PC-3 (cell line): ENCODE measurements at places on chromosomes 7 and 10. TPM values are rescaled to one million over a fixed set of nuclear protein-coding genes. Genes with fewer than 3 reads are reported as not detected.

- H3K27ac ChIP-seq = no peak overlapping the region
- H3K27me3 ChIP-seq = no peaks in the 10 kb centered on the region
- no peaks in the 10 kb centered on the region for H3K36me3 ChIP-seq
- H3K4me3 ChIP-seq = no peak overlapping the region
These were observed 524.8 kb upstream of the SORCS1 start for GRCh38 chr10:107689323-107689722.

DNA sequence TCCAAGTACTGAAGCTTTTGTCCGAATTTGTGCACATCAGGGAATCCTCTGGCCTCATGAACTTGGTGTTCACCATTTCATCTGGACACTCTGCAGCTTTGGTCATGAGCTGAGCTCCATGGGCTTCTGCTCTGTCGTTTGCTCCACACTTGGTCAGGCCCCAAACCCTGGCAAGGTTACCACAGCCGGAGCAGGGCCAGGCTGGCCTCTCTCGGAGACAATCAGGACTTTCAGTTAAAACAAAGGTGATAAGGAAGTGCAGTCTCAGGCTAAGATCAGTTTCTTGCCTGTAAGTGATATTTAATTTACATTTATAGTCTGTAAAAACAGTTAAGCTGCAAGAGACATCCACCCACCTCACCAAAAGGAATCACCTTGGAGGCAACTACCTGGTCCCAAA lies 558.9 kb downstream of the PARD3 start:
- H3K27ac ChIP-seq = no peak overlapping the region
- no peaks in the 10 kb centered on the region for H3K36me3 ChIP-seq
- no peaks in the 10 kb centered on the region for H3K27me3 ChIP-seq
- peaks cover 28% of the 10 kb centered on the region for H3K4me1 ChIP-seq
- H3K4me3 ChIP-seq = no peak overlapping the region
- no peak for DNase-seq

DNA sequence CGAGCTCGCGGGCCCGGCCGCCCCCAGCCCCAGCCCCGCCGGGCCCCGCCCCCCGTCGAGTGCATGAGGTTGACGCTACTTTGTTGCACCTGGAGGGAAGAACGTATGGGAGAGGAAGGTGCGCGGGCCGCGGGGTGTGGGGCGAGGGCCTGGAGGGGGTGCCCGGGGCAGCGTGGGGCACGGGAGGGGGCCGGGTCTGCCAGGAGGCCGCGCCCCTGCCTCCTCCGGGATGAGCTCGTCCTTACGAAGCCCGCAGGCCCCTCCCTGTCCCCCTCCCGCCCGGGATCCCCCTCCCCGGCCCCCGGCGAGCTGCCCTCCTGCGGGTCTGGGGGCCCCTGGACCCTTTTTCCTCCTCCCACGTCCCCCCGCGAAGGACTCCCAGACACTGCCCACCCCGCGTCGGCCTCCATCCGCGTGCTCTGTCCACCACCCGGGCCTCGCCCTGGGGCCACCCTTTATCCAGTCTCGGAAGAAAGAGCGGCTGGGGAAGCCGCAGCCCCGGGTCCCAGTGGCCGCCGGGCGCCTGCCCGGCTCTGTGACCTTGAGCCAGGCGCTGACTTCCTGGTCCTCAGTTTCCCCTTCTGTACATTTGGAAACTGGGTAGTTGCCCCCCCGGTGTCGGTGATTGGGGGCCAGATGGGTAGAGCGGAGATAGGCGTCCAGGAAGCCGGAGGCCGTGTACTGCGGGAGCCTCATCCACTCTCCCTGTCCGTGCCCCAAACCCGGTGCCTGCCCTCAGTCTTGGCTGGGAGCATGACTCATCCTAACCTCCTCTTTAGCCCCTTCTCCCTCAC lies 521 bp downstream of the LIMK1 start:
- H3K27ac ChIP-seq = peak overlapping the region; percentile 52
- peak; percentile 31 for DNase-seq
- H3K27me3 ChIP-seq = no peaks in the 10 kb centered on the region
- peak overlapping the region; percentile 86 for H3K4me3 ChIP-seq

RHOBTB1 gene
- 6.7 and 7.0 TPM in 2 replicates for total RNA-seq

GRCh38 chr7:113628948-113629847 lies 289.6 kb downstream of the PPP1R3A start:
- H3K36me3 ChIP-seq = no peaks in the 10 kb centered on the region
- no peak overlapping the region for H3K4me3 ChIP-seq
- H3K27me3 ChIP-seq = no peaks in the 10 kb centered on the region

DNA sequence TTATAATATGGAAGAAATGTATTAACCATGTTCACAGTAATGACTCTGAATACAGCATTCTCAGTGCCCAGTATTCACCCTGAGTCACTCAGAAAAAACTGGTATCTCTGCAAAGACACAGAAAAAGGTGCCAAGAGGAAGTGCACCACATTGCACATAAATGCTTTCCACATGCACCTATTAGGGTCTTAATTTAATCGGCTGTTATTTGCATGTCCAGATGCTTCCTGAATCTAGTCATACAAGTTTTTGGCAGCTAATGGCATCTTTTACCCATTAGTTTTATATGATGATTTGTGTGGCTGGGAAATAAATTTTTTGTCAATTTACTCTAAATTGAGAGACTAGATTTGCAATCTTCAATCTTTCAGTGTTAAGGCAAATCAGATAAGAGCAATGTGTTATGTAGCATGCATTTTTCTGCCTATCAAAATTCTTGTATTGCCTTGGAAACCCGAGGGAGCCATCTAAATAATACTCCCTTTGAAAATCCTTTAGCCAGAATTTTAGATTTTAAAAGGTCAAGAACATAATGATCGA lies 58.2 kb downstream of the ZNF680 start:
- H3K4me1 ChIP-seq = no peaks in the 10 kb centered on the region
- no peak for DNase-seq
- no peaks in the 10 kb centered on the region for H3K27me3 ChIP-seq

HELLS gene
- 86.3 and 98.0 TPM in 2 replicates for total RNA-seq
